Stomach (tissue), 19 donors: ENCODE measurements at places on chromosomes 1 and 21. TPM values are rescaled to one million over a fixed set of nuclear protein-coding genes. Genes with fewer than 3 reads are reported as not detected.

DNA sequence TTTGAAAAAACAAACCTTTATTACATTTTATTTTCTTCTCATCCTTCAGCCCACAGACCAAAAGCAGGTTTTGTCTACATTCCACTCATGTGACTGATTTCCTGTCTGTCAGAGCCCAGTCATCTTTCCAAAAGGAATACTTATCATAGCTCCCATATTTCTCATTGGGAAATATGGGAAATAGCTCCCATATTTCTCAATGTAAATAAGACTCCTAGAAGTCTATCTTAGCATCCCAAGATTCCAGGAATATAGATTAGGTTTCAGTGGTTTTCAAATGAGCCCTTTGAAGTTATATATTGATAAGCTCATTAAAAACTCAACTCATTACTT, 19.1 kb upstream of the NRDC start:
- no peak overlapping the region for H3K27ac ChIP-seq
- no peak for DNase-seq

DNA sequence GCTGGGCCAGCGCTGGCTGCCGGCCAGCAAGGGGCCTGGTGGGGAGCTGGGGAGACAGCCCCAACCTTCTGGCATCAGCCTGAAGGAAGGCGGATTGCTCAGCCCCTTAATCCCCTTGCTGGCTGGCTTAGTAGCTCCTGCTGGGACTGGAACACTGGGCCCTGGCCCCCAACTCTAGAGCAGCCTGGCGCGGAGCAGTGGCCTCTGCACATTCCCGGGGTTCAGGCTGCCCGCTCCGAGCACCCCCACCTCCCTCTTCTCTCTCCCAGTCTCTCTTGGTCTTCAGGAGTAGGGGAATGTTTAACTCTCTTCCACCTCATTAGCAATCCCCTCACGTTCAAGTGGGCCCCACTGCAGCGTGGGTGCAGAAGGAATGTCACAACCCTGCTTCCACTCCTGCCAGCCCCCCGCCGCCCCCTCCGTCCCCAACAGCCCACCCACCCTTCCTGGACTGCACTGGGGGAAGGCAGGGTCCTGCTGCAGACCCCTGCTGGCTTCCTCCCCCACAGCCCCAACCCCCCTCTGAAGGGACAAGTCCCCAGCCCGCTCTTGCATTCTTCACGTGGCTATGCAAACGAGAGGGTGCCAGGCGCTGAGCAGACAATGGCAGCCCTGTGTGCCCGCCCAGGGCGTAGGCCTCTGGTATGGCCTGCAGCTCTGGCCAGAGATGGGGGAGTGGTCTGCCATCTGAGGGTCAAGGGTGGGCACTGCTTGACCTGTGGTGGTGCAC, 980 bp upstream of the CLDN19 start:
- peaks cover 4% of the 10 kb centered on the region for H3K36me3 ChIP-seq
- H3K4me1 ChIP-seq, result peaks cover 15% of the 10 kb centered on the region
- H3K27me3 ChIP-seq, result no peaks in the 10 kb centered on the region
- no peak overlapping the region for H3K27ac ChIP-seq
- DNase-seq, result no peak

- DNase-seq, result peak; percentile 80
- peak within 1 kb of the TSS; percentile 63 for H3K27ac ChIP-seq
- H3K36me3 ChIP-seq, result no peaks in the 10 kb centered on the region
Observed at GRCh38 chr1:76867342-76868130, at the start of gene ST6GALNAC5. TSS of gene ST6GALNAC5 (plus strand) at chr1:76867480.

DNA sequence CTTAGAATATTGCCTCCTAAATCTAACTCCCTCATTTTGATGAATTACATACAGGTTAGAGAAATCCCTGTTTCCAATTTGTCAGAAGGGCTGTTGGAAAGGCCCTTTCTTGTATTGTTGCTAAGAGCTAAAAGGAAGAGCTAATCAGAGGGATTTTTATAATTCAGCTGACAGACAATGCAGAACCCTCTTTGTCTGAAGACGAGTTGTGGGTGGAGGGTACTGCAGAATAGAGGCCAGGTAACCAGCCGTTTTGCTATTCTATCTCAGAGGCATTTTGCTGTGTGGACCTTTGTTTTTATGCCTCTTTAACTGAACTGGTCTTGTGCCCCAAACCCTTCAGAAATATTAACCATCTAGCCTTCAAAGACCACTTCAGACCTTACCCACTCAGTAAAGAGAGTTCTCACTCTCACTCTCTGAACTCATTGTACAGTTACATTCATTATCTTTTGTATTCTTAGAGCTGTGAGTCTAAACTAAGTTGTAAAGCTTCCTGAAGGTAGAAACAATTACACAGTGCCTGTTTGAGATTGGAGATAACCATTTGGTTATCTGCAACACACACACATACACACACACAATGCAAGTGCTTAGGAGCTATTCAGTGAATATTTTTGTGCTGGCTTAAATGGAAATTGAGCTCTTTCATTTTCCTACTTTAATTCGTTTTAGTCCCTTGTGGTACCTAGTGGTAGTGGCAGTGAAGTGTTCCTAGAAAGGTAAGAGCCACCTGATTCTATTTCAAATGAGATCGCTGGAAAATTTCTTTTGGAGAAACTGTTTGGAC, 19.7 kb downstream of the KPNA6 start:
- no peak for DNase-seq
- H3K27me3 ChIP-seq, result no peaks in the 10 kb centered on the region
- H3K4me1 ChIP-seq, result peaks cover 14% of the 10 kb centered on the region
- H3K36me3 ChIP-seq, result peaks cover 18% of the 10 kb centered on the region
- no peak overlapping the region for H3K4me3 ChIP-seq

DNA sequence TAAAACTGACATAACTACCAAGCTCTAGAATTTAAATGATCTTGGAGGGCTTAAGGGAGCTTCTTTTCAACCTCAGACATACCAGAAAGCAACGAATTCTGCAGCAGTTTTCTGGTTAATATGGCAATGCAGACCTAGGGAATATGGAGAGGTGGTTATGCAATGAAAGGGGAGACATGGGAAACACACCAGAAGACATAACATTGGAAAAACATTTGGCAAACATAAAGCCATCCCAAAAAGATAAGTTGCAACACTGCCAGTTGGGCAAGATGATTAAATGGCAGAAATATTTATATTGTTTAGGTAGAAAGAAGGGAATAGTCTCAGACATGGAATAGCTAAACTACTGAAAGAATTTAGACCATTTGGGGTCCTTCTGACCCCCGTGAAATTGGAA, 104.5 kb downstream of the KCNJ6 start:
- no peaks in the 10 kb centered on the region for H3K36me3 ChIP-seq
- no peak overlapping the region for H3K4me3 ChIP-seq
- H3K27me3 ChIP-seq, result no peaks in the 10 kb centered on the region
- H3K4me1 ChIP-seq, result no peaks in the 10 kb centered on the region
- no peak for DNase-seq

DNA sequence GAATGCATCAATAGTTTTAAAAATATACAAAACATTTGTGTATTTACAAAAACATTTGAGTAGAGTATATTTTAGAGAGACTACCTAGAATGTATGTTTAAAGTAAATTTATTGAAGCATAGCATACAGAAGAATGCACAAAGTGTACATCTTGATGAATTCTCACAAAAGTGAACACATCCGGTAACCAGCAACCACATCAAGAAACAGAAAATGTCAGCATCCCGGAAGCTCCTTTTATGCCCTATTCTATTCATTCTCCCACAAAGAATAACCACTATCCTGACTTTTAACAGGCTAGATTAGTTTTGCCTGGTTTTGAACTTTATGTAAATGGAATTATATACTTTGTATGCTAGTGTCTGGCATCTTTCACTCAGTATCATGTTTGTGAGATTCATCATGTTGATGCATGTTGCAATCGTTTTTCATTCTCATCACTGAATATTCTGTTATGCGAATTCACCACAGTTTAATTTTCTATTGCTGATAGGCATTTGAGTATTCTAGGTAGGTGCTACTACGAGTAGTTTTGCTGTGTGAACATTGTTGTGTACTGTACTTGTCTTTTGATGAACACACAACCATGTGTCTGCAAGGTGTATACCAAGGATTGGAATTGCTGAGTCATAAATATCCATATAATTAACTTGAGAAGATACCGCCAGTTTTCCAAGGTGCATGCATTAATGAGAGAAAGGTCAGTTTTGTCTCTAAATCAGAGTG, 75.4 kb downstream of the CACHD1 start:
- H3K27ac ChIP-seq, result no peak overlapping the region
- H3K36me3 ChIP-seq, result no peaks in the 10 kb centered on the region
- no peaks in the 10 kb centered on the region for H3K27me3 ChIP-seq
- no peak overlapping the region for H3K4me3 ChIP-seq
- DNase-seq, result no peak

DNA sequence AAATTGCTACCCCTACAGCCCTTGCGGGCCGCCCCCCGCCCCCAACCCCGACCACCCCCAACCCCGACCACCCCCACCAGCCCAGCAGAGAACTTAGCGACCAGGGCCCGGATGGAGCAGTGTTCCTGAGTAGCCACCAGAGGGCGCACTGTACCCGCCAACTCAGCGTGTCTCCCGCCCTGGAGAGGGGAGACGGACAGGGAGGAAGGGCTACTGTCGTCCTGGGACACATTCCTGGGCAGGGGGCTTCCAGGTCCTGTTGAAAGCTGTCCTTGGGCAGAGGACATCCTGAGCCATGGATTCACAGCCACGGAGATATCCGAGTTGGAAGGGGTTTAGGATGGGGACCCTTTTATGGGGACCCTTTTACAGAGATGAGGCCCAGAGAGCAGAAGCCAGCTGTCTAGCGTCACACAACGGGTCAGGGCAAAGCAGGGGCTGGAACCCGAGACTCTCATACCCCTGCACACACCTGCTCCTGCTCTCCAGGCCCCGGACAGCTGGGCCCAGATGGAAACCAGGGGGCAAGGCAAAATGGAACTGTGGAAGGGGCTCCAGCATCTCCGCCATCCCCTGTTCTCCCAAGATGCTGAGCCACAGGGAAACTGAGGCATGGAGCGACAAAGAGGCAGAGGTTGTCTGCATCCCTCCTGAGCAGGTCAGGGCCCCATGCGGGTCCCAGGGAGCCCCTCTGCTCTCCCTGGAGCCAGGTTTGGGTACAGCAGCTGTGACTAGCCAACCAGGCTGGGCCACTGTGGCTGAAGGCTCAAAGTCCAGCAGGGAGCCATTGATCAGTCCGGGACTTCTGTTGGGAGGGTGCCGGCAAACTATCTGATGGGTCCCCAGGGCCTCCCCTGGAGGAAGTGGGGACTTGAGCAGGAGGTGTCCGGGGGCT, 25.0 kb upstream of the LAPTM5 start:
- no peaks in the 10 kb centered on the region for H3K36me3 ChIP-seq
- peak; percentile 88 for DNase-seq
- peaks cover 4% of the 10 kb centered on the region for H3K4me1 ChIP-seq

DNA sequence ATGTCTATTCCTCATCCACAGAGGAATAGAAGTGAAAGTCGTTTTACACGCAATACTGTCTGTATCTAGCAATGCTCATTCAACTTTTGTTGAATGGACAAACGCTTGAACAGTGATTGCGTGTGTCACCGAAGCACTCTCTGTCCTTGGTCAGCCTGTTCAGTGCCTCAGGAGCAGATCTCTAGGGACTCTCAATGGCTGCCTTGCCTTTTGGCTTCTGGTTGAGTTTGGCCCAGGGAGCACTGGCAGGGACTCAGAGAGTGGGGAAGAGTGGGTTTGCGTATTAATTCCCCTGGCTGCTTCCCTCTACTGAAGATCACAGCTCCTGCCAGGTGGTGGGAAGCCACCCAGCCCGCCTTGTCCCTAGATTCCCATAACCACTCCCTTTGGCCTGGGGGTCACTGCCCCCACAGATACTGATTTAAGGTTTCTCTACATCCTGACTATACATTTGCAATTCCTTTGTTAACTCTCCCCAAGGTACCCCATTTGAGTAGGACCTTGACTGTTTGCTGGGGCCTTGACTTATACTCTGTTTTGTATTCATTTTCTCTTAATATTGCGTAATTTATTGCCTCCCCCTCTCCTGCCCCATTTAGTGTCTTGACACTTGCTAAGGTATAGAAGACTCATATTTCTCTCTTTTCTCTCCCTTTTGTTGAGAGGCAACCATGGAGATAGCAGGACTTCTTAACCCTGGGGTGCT, 61.7 kb upstream of the USP24 start:
- H3K4me3 ChIP-seq, result no peak overlapping the region
- no peak for DNase-seq
- H3K27me3 ChIP-seq, result no peaks in the 10 kb centered on the region
- H3K4me1 ChIP-seq, result no peaks in the 10 kb centered on the region
- H3K27ac ChIP-seq, result no peak overlapping the region
- no peaks in the 10 kb centered on the region for H3K36me3 ChIP-seq

DNA sequence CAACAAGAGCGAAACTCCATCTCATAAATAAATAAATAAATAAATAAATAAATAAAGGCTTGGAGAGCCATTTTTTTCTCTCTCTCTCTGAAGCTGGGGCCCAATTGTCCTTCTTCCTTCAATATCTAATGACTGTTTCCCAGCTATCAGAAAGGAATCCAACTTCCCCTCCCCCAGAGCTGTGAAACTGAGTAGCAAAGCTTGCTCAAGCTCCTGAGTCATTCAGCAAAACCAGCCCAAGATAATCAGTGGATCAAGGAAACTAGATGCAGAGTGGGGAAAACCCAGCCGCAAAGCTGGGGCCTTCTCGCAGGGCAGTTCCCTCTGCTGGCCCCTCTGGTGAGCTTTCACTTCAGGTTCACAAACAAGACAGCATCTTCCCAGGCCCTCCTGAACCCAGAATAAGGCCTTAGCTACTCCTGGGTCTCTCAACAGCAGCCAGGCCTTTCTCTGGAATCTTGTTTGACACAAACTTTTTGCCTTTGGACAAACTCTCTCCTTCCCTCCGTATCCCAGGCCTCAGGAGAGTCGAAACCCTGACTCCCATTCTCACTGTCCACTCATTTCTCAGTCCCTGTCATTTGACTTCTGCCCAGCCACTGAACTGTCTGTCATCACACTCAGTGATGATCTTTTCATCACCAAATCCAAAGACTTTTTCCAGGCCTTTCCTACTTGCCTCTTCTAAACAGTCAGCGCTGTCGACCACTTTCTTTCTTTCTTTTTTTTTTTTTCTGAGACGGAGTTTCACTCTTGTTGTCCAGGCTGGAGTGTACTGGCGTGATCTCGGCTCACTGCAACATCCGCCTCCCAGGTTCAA, 18.0 kb upstream of the PTP4A2 start:
- H3K36me3 ChIP-seq, result no peaks in the 10 kb centered on the region
- peaks cover 44% of the 10 kb centered on the region for H3K4me1 ChIP-seq
- peak overlapping the region; percentile 93 for H3K27ac ChIP-seq

GRCh38 chr1:193308438-193308837, 122.0 kb upstream of the B3GALT2 start:
- no peaks in the 10 kb centered on the region for H3K36me3 ChIP-seq
- no peaks in the 10 kb centered on the region for H3K27me3 ChIP-seq
- DNase-seq, result no peak
- H3K4me3 ChIP-seq, result no peak overlapping the region

- H3K27me3 ChIP-seq, result no peaks in the 10 kb centered on the region
- no peak overlapping the region for H3K4me3 ChIP-seq
- no peaks in the 10 kb centered on the region for H3K36me3 ChIP-seq
Observed at GRCh38 chr1:71167505-71167904, 86.7 kb upstream of the ZRANB2 start.

The PDC gene
- not detected for total RNA-seq

The AKNAD1 gene
- not detected for total RNA-seq

The NFYC gene
- total RNA-seq, result 53.8 TPM

The CYP4X1 gene
- total RNA-seq, result 0.58 TPM

The CNN3 gene
- total RNA-seq, result 353 TPM
